NCI-H1105 (cell line): ENCODE measurements at places on chromosomes 4 and X.
A peak's percentile ranks its signal among the peaks of the same experiment; 100 is the strongest.

GRCh38 chr4:117084866-117085701, at the start of gene TRAM1L1:
Gene TRAM1L1, minus strand, starts transcription at chr4:117085576. Its CDS starts 183 bp downstream, at chr4:117085393.
- DNase-seq, result peak; percentile 47

DNA sequence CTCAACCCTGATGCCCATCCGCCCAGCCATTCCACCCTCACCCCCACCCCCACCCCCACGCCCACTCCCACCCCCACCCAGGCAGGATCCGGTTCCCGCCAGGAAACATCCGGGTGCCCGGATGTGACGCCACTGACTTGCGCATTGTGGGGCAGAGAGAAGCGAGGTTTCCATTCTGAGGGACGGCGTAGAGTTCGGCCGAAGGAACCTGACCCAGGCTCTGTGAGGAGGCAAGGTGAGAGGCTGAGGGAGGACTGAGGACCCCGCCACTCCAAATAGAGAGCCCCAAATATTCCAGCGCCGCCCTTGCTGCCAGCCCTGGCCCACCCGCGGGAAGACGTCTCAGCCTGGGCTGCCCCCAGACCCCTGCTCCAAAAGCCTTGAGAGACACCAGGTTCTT, at the start of gene MAGEA1:
Gene MAGEA1, plus strand, starts transcription at position 154 of the 400 bp plus-strand sequence. CDS start 3,106 bp downstream, outside the sequence.
- no peak for DNase-seq

- no peak for DNase-seq
Observed at GRCh38 chr4:145867406-145867805, 71.2 kb downstream of the ZNF827 start.

DNA sequence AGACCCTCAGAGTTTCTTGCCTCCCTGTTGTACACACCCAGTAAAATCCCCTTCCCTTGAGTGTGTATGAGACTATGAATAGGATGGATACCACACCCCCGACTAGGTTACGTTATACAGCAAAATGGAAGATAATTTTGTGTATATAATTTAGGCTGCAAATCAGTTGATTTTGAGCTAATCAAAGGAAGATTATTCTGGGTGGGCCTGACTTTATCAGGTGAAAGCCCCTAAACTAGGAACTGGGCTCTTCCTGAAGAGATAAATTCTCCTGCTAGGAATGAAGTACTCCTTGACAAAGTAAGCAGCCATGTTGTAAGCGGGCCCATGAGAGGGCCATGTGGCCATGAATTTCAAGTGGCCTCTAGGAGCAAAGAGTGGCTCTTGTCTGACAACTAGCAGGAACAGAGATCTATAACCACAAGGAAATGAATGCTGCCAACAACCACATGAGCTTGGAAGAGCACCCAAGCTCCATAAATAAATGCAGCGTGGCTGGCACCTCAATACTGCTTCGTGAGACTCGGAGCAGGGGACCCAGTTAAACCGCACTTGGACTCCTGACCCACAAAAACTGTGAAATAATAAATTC, 646.4 kb downstream of the IL1RAPL1 start:
- no peak for DNase-seq

DNA sequence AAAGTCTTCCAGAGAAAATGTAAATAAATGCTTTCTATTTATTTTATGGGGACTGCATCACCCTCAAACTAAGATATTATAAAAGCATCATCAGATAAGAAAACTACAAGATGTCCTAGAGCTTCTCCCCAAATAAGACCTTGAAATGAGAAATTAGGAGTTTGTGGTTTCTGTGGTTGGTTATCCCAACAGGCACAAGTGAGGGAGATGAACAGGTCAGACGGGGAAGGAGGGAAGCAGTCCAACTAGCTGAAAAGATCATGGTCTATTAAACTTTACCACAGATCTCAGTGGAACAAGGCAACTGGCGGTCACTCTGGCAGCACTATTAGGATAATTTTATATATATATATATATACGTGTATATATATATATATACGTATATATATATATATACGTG, 319.3 kb upstream of the GRID2 start:
- DNase-seq, result no peak

GRCh38 chr4:15145709-15146108, 143.4 kb downstream of the CPEB2 start:
- peak; percentile 38 for DNase-seq

DNA sequence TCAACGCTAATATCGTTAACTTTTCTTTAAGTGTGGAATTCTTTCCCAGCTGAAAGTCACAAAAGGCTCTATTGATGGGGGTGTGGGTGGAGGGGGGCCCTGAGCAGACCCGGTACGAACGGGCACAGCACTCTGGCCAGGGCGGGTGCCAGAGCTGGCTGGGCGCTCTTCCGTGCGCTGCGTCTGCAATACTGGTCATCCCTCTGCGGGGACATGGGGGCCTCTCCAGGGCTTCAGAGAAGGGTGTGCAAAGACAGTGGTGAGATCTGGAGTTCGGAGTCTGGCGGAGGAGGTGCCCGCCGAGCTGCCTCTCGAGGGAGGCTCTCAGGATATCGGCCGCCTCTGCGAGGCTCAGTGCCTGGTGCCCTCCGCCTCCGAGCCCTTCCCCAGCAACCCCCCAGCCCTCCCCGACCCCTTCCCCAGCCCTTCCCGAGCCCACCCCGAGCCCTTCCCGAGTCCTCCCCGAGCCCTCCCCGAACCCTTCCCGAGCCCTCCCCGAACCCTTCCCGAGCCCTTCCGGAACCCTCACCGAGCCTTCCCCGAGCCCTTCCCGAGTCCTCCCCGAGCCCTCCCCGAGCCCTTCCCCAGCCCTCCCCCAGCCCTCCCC, 34.3 kb downstream of the FGFRL1 start:
- no peak for DNase-seq

GRCh38 chrX:153793291-153793690, 884 bp downstream of the IDH3G start:
- no peak for DNase-seq

DNA sequence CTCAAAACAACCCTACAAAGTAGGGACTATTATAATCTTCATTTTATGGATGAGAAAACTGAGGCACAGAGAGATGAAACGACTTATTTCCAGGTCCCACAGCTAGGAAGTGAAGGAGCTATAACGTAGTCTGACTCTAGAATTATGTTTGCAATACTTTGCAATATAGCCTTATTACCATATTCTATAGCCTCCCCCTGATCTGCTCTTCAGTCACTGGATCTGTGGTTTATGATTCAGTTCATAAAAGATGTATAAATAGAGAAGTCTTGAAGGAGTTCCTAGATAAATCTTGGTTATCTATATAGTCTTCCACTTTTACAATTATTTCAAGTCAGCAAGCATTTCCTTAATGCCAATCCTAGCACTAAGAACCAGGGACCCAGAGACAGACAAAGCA, 57.5 kb downstream of the OPHN1 start:
- DNase-seq, result no peak

GRCh38 chrX:123851079-123851478, 8.8 kb upstream of the XIAP start:
- DNase-seq, result no peak

- no peak for DNase-seq
Observed at GRCh38 chrX:71955530-71956120, 45.0 kb downstream of the NHSL2 start.

DNA sequence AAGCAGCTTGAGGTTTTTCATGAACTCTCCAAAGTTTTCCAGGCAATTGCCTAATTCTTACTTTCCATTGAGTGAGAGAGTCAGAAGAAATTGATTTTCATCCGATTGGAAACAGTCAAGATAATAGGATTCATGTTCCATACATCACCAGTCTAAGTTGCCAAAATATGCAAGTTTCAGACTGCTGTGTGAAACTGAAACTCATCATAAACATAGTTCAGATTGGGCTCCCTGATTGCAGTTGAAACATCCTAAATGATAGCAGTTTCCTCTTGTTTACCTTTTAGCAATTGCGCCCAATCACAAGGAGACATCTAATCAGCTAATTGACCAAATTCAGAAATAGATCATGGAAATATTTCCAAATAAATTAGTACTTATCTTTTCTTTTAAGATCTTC, 56.8 kb downstream of the SPANXN4 start:
- DNase-seq, result no peak

GRCh38 chr4:22315628-22316027, 200.2 kb downstream of the ADGRA3 start:
- DNase-seq, result no peak

DNA sequence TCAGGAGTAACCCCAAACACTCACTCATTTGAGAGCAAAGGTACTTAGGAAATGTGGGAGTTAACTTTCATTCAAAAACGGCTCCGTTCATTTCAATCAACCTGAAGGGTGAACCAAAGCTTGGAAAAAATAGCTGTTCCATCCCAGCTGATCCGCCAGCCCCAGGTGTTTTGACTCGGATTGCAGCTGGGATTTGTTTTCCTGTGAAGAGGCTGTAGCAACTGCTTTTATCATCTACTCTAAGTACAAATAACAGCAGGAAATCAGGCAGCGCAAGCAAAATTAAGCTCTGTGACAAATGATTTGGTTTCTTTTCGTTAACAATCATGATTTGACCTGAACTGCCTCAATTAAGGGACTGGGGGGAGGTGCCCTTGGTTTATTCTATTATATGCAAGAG, 154.7 kb downstream of the BEND2 start:
- peak; percentile 41 for DNase-seq

DNA sequence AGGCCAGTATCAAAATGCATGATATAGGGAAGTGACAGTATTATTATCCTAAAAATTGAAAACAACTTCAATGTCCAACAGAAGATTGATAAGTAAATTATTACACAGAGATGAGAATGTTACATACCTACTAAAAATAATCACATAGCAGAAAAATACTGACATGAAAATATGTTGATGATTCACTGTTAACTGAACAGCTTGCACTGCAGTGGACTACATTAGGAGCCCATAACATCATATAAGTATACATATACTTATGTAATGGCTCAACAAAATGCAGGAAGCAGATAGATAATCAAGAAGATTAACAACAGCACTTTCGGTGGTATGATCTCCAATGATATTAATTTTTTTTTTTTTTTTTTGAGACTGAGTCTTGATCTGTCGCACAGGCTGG, 7.1 kb downstream of the CLOCK start:
- DNase-seq, result no peak

- no peak for DNase-seq
Observed at GRCh38 chr4:16483540-16483939, 257.3 kb upstream of the TAPT1 start.

DNA sequence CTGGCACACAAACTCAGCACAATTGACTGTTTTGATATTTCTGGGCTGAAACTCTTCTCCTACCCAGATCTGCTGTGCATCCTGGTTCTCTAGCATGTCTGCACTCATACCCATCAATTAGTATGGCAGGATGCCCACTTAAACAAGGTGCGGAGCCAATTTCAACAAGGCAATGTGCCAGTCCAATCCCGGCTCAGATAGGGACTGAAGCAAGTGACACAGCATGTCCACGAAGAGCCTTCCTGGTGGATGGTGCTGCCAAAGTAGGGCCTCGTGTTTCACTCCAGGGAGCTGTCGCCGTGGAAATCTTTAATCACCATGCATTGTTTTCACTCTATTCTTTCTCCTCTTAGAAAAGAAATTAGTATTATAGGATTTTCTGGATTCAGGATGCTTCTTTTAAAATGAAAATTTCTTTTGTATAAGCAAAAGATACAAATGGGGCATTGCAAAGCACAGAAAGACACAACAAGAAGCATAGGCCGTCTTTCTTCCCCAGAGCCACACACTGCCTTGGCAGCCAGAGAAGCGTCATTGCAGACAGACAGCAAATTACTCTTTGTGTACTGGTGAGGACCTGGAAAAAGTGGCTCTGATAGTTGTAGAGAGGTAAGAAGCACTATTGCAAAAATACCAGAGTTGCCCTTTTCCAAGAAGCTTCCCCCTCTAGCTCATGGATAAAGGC, 40.6 kb upstream of the LSM6 start:
- DNase-seq, result peak; percentile 75
